Non-pigmented ciliary epithelial cell (primary cell): ENCODE measurements at places on chromosomes 13 and 19.
A peak's percentile ranks its signal among the peaks of the same experiment; 100 is the strongest.

GRCh38 chr19:4506449-4507149 lies 11.7 kb downstream of the PLIN4 start:
- peak; percentile 38 for DNase-seq

GRCh38 chr19:40791349-40791748 lies 7.6 kb upstream of the EGLN2 start:
- no peak for DNase-seq

DNA sequence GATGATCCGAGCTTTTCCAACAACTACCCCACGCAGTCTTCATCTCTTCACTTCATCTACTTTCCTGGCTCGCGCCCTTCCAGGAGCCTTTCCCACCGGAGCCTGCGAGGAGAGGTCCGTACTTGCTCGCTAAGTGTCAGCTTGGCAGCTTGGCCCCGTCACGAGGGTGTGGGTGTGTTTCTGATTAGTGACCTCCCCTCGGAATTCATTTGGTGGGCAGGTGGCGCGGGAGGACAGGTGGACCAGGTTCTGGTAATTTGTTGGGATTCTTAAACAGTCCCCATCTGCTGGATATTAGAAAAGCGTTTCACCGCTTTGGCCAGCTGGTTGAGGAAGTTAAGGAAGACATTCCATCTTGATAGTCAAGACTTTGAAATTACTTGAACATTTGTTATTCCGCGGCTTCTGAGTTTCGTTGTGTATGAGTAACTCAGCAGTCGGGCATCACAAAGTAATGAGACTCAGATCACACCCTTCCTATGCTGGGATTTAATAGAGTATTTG lies 515 bp downstream of the UFM1 start:
- DNase-seq = no peak

DNA sequence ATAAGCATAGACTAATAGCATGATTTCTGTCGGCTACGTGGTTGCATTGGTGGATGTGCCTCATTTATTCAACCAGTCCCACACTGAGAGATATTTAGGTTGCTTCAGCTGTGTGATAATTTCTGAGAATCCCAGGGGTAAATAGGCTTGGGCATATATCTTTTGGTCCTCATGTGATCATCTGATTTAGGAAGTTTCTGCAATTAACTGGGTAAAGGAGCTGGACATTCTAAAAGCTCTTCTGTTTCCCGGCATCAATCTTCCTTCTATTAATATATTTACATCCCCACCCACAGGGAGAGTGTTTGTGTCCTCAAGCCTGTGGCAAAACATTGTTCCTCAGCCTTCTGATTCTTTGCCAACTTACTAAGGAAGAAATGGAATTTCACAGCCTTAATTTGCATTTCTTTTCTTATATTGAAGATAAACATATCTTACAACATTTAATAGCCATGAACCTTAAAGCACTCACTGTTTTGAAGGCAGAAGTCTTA lies 431.6 kb downstream of the RFC3 start:
- no peak for DNase-seq

DNA sequence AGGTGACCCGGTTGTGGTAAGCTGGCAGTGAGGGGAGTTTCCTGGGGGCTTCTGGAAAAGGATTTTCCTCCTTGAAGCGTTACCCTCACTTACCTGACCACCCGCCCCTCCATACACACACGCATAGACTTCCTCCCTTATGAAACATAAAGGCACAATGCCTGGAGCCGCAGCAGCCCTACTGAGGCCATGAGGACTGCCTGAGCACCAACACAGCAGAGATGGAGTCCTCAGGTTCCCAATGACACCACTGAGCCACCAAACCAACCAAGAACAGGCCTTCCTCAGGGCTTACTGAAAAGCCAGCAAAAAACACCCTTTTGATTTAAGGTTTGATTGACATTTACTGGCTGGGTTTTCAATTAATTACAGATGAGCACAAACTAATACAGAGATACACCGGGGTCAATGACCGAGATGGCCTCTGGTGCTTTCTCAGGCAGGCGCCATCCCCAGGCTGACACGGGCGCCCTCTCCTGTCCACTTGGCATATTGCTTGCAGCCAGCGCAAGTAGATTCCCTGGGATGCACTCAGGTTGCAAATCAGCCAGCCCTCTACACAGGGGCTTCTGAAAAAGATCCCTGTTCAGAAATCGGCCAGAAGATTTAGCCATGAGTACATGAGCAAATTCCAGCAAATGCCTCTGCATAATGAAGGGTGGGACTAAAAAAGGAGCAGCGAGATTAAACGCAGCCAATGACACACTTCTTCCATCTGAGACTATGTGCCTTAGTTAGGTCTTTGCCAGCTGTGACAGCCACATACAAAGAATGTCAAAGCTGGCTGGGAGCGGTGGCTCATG lies 14.8 kb downstream of the OPA3 start:
- no peak for DNase-seq

- DNase-seq = no peak
These were observed 134.7 kb downstream of the POU4F1 start for GRCh38 chr13:78468621-78469020.

DNA sequence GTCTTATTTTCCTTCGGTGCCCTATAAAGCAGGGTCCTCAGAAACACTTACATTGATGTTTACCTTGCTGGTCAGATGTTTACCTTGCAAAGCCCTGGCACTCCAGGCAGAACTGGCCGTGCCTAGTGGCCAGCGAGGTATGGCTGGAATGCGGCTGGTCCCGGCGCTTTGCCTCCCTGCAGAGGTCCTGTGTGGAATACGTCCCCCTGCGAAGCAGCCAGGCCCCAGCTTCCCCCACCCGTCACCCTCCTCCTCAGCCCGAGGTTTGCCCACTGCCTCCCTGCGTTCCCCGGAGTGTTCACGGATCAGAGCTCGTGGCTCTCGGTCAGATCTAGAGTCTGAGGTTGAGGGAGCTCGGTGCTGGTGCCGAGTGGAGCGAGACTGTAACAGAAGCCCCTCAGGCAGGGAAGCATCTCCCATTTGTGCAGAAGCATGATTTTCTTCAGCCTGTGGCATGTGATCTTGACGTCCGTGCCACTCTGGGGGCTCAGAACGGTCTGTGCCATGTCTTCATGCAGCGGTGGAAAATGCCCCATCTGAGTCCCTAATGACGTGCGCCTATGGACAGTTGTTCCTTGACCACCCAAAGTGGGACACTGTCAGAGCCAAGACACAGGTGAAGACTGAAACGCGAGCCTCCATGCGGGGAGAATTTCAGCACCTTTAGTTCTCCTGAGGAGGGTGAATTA lies 54.8 kb upstream of the SOX1 start:
- DNase-seq = no peak

DNA sequence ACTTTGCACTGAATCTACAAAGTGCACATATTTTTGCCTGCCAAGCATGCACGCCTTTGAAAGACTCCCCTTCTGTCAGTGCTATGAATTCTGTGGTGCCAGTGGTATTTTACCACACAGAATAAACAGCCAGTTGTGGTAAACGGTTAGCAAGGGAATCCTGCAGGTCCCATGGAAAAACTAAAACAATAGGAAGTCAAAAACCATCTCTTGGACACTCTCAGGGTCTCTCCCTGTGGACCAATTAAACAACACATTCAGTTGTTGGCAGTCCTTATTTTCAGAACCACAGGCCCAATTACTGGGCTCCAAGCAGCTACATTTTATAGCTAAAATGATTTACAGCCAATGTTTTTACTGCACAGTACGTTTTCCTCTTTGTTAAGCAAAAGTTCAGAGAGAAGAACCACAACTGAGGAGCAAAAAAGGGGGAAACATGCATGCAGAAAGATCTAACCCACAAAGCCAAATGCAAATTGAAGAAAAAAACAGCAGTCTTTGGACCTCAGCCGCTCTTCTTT lies 116.9 kb downstream of the KCTD12 start:
- no peak for DNase-seq
